HFFc6 (cell line): ENCODE measurements at places on chromosomes 4 and X. TPM values are rescaled to one million over a fixed set of nuclear protein-coding genes. Genes with fewer than 3 reads are reported as not detected.
A peak's percentile ranks its signal among the peaks of the same experiment; 100 is the strongest.

DNA sequence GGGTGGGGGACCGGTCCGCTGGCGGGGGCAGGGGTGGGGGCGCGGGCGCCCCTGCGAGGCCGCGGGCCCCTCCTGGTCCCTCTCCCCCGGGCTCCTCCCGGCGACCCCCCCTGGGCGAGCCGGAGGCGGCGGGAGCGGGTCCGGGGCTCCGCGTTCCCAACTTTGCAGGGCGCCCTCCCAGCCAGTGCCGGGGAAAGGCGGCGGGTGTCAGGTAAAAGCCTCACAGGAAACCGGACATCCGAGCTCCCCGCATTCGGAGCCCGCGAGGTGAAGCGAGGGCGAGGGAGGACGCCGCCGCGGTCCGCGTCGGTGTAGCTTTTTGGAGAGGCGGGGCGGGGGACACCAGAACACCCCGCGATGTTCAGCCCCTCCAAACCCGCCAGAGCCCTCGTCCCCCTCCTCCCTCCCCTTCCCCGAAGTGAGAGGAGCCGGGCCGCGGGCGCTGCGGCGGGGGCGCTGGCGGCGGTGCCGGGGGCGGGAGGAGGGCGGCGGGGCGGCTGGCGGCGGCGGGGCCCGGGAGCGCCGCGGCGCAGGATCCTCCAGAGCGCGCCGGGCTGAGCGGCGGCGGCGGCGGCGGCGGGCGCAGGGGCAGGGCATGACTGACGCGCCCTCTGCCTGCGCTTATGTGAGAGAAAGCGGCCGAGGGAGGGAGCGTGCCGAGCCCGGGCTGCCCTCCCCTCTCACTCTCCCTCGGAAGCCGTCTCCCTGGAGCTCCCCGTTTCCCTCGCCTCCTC, at the start of gene VEGFC:
Gene VEGFC, minus strand, starts transcription at position 597 of the 734 bp plus-strand sequence. CDS start 611 bp downstream, outside the sequence.
- H3K36me3 ChIP-seq, result peaks cover 52% of the 10 kb centered on the region
- peak within 1 kb of the TSS; percentile 98 for H3K27ac ChIP-seq
- H3K4me1 ChIP-seq, result peaks cover 65% of the 10 kb centered on the region
- H3K27me3 ChIP-seq, result peaks cover 19% of the 10 kb centered on the region

- no peaks in the 10 kb centered on the region for H3K4me1 ChIP-seq
- DNase-seq, result no peak
- H3K36me3 ChIP-seq, result peaks cover 4% of the 10 kb centered on the region; the same call in 1 of the 2 replicates
These were observed 57.7 kb upstream of the PASD1 start for GRCh38 chrX:151505796-151506195.

DNA sequence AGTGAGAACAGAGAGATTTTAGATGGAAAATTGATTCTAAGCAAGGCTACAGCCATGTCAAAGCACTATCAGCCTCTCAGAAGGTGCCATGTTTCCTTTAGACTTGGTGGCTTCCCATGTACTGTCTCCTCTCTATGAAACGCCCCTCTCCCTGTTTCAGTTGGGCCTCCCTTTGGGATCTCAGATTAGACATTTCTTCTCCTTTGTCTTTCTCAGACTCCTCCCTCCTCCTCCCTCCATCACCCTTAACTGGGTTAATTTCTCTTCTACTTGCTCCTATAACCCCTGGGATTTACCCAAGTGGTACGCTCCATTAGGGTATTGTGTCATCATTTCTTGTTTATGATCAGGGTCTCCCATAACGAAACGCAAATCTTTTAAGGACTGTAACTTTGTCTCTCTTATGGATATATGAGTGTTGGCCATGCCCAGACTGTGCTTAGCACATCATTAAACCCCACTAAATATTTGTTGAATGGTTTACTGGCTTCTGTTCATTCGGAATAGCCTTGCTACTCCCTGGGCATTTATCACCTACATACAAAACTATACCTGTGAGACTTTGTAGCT, 106.8 kb downstream of the FAM9B start:
- H3K27ac ChIP-seq, result no peak overlapping the region
- DNase-seq, result no peak
- H3K36me3 ChIP-seq, result no peaks in the 10 kb centered on the region
- H3K27me3 ChIP-seq, result peaks cover 4% of the 10 kb centered on the region

- no peaks in the 10 kb centered on the region for H3K4me1 ChIP-seq
- H3K27ac ChIP-seq, result no peak overlapping the region
- H3K27me3 ChIP-seq, result no peaks in the 10 kb centered on the region
These were observed 69.0 kb upstream of the SPANXN1 start for GRCh38 chrX:145178268-145178667.

- peak; percentile 67 for DNase-seq
- peak overlapping the region; percentile 43; the same call in 1 of the 2 replicates for H3K27ac ChIP-seq
- no peaks in the 10 kb centered on the region for H3K36me3 ChIP-seq
- no peak overlapping the region for H3K4me3 ChIP-seq
- H3K4me1 ChIP-seq, result peaks cover 34% of the 10 kb centered on the region
These were observed 3.0 kb downstream of the STARD8 start for GRCh38 chrX:68650491-68650890.

- H3K4me3 ChIP-seq, result no peak overlapping the region
- peaks cover 21% of the 10 kb centered on the region for H3K27me3 ChIP-seq
These were observed 12.8 kb downstream of the HOPX start for GRCh38 chr4:56668267-56668666.

DNA sequence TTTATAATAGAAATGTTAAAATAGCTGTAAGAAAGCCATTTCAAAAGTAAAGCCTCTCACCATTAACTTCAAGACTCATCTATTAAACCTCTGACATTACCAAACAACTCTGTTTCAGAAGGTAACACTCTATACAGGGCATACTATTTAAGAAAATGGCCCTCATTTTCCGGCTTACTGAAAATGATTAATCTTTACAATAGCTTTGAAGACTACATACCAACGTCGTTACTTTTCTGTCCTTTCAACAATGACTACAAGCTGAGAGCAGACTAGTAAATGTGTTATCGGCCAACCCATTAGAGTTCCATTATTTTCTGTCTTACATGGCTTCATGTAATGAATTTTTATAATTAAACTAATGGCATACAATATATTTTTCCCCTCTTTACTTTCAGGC, 593.6 kb upstream of the FTHL17 start:
- no peak for DNase-seq
- H3K27ac ChIP-seq, result no peak overlapping the region
- H3K36me3 ChIP-seq, result no peaks in the 10 kb centered on the region
- no peak overlapping the region for H3K4me3 ChIP-seq
- no peaks in the 10 kb centered on the region for H3K4me1 ChIP-seq

GRCh38 chrX:12955882-12956703, 18.8 kb upstream of the TMSB4X start:
- DNase-seq, result peak; percentile 31
- peaks cover 27% of the 10 kb centered on the region for H3K4me1 ChIP-seq
- no peaks in the 10 kb centered on the region for H3K27me3 ChIP-seq
- peak overlapping the region; percentile 88 for H3K27ac ChIP-seq

- no peak overlapping the region; the same call in 1 of the 2 replicates for H3K27ac ChIP-seq
- peak; percentile 45 for DNase-seq
- H3K4me3 ChIP-seq, result no peak overlapping the region
- H3K36me3 ChIP-seq, result no peaks in the 10 kb centered on the region; the same call in 1 of the 2 replicates
- H3K27me3 ChIP-seq, result no peaks in the 10 kb centered on the region
- H3K4me1 ChIP-seq, result peaks cover 61% of the 10 kb centered on the region
These were observed 7.2 kb downstream of the GNRHR start for GRCh38 chr4:67746797-67747495.

DNA sequence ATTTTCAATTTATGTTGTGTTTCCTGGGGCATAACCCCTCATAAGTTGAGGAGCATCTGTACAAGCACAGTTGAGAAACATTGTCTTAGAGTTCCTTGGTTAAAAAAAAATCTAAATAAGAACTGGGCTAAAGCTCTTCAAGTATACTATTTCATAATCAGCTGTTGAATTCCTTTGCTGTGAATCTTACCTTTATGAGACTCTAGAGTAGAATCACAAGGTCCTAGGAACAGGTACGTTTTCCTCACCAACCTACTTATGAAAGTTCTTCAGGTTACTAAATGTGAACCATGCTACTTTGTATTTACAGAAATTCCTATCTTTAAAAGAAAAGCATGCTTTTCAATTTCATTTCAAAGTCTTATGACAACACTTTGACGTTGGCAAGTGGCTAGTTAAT, 20.9 kb upstream of the SOD3 start:
- no peak overlapping the region for H3K27ac ChIP-seq
- no peak overlapping the region for H3K4me3 ChIP-seq
- peaks cover 2% of the 10 kb centered on the region; the same call in 1 of the 2 replicates for H3K27me3 ChIP-seq

GRCh38 chr4:140816806-140817510, 60.8 kb upstream of the TBC1D9 start:
- H3K36me3 ChIP-seq, result no peaks in the 10 kb centered on the region
- no peak overlapping the region for H3K27ac ChIP-seq
- DNase-seq, result no peak
- H3K4me3 ChIP-seq, result no peak overlapping the region
- H3K27me3 ChIP-seq, result peaks cover 23% of the 10 kb centered on the region
- H3K4me1 ChIP-seq, result no peaks in the 10 kb centered on the region

DNA sequence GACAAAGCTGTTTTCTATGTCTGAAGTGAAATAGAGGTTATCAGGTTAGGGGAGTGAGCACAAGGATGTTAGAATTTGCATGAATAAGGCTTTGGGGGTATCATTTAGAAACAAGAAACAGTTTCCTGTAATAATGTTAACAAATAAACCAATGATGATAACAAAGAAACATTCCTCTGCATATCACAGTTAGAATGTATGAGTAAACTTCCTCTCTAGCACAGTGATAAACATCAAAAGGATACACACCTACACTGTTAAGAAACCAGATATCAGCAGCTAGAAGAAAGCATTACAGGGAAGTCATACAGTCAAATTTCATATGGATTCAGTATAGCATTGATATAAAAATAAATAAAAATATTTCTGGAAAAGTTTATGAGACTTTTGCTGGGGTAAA, 340.0 kb upstream of the MAGEB16 start:
- no peaks in the 10 kb centered on the region for H3K27me3 ChIP-seq
- H3K27ac ChIP-seq, result no peak overlapping the region
- H3K4me3 ChIP-seq, result no peak overlapping the region
- no peaks in the 10 kb centered on the region for H3K4me1 ChIP-seq

- H3K36me3 ChIP-seq, result peaks cover 53% of the 10 kb centered on the region
- H3K27ac ChIP-seq, result peak overlapping the region; percentile 84
- DNase-seq, result peak; percentile 81
- H3K27me3 ChIP-seq, result peaks cover 3% of the 10 kb centered on the region
- H3K4me3 ChIP-seq, result peak overlapping the region; percentile 57
- peaks cover 94% of the 10 kb centered on the region for H3K4me1 ChIP-seq
These were observed 15.4 kb downstream of the IGFBP7 start for GRCh38 chr4:57094832-57095223.

GRCh38 chr4:45064741-45065140, 338.4 kb upstream of the GNPDA2 start:
- H3K4me3 ChIP-seq, result no peak overlapping the region
- no peaks in the 10 kb centered on the region for H3K4me1 ChIP-seq
- H3K27ac ChIP-seq, result no peak overlapping the region
- DNase-seq, result no peak
- H3K36me3 ChIP-seq, result no peaks in the 10 kb centered on the region
- no peaks in the 10 kb centered on the region for H3K27me3 ChIP-seq

- peaks cover 19% of the 10 kb centered on the region for H3K4me1 ChIP-seq
- H3K36me3 ChIP-seq, result peaks cover 65% of the 10 kb centered on the region
- peaks cover 1% of the 10 kb centered on the region; the same call in 1 of the 2 replicates for H3K27me3 ChIP-seq
- DNase-seq, result no peak
- H3K27ac ChIP-seq, result no peak overlapping the region
- no peak overlapping the region for H3K4me3 ChIP-seq
These were observed 84.1 kb downstream of the IRF2 start for GRCh38 chr4:184389978-184390900.

- no peak overlapping the region for H3K4me3 ChIP-seq
- H3K4me1 ChIP-seq, result no peaks in the 10 kb centered on the region
- no peak for DNase-seq
These were observed 165.0 kb downstream of the HEPH start for GRCh38 chrX:66328950-66329596.

GRCh38 chr4:17447675-17448298, 64.1 kb downstream of the QDPR start:
- H3K4me3 ChIP-seq, result peak overlapping the region; percentile 38; the same call in 1 of the 2 replicates
- peaks cover 7% of the 10 kb centered on the region; the same call in 1 of the 2 replicates for H3K36me3 ChIP-seq
- DNase-seq, result peak; percentile 77
- peaks cover 11% of the 10 kb centered on the region for H3K27me3 ChIP-seq

DNA sequence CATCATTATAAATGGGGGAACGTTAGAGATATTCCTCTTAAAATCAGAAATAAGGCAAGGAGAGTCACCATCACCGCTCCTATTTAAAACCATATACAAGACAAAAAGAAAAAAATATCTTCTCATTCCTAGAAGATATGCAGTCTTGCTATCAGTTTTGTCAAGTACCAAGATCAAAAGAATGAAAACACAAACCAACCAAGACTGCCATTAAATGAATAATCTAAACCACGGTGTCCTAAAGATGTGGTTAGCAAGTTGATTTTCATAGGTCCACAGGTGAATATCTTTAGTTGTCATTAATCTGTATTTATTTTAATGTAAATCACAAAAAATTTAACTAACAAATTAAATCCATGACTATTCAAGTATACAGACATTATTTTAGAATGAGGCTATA, 39.3 kb downstream of the SCFD2 start:
- H3K27ac ChIP-seq, result no peak overlapping the region
- peaks cover 56% of the 10 kb centered on the region for H3K4me1 ChIP-seq
- H3K4me3 ChIP-seq, result no peak overlapping the region
- H3K27me3 ChIP-seq, result no peaks in the 10 kb centered on the region; the same call in 1 of the 2 replicates

GRCh38 chr4:150244600-150244999, 166.4 kb downstream of the DCLK2 start:
- peaks cover 84% of the 10 kb centered on the region for H3K4me1 ChIP-seq
- peaks cover 26% of the 10 kb centered on the region for H3K27me3 ChIP-seq
- DNase-seq, result peak; percentile 42
- 0 out of 2 replicates have a peak overlapping the region, but pooled peaks have one; percentile 13 for H3K4me3 ChIP-seq

GRCh38 chr4:161186750-161187149, 977.0 kb downstream of the FSTL5 start:
- no peak overlapping the region for H3K4me3 ChIP-seq
- no peak overlapping the region for H3K27ac ChIP-seq
- H3K4me1 ChIP-seq, result no peaks in the 10 kb centered on the region
- no peaks in the 10 kb centered on the region for H3K27me3 ChIP-seq
- no peaks in the 10 kb centered on the region for H3K36me3 ChIP-seq

- no peak overlapping the region for H3K27ac ChIP-seq
- no peaks in the 10 kb centered on the region; the same call in 1 of the 2 replicates for H3K4me1 ChIP-seq
- H3K27me3 ChIP-seq, result no peaks in the 10 kb centered on the region
- no peaks in the 10 kb centered on the region for H3K36me3 ChIP-seq
- no peak overlapping the region for H3K4me3 ChIP-seq
These were observed 105.1 kb downstream of the ADGRA3 start for GRCh38 chr4:22410645-22411247.

Gene ATP11C
- total RNA-seq, result 28.4 to 34.5 TPM (median 31.0 TPM) in 3 replicates

Gene USP17L26
- total RNA-seq, result not detected in 3 replicates

Gene SASH3
- total RNA-seq, result not detected in 3 replicates

Gene TMPRSS11D
- not detected in 2 replicates for total RNA-seq

Gene FGF5
- total RNA-seq, result 246 to 523 TPM (median 320 TPM) in 3 replicates

Gene RTL9
- 0.24 to 0.30 TPM (median 0.24 TPM) in 3 replicates for total RNA-seq

Gene SMIM10
- 5.5 and 6.1 TPM in 2 replicates for total RNA-seq

Gene EOLA1
- total RNA-seq, result 12.2 to 14.1 TPM (median 12.7 TPM) in 3 replicates

Gene PABPC1L2A
- total RNA-seq, result not detected in 3 replicates

Gene CT45A1
- not detected in 3 replicates for total RNA-seq

Gene IQCM
- total RNA-seq, result not detected in 2 replicates

Gene PNCK
- total RNA-seq, result 0.22 to 0.53 TPM in 2 of 3 replicates, not detected in the other

Gene ZNF630
- 0.46 TPM in 1 of 2 replicates, not detected in the other for total RNA-seq

Gene SH3TC1
- 0.61 to 0.96 TPM (median 0.68 TPM) in 3 replicates for total RNA-seq
